ENCODE measurements at places on chromosomes 13 and 19. TPM values are rescaled to one million over a fixed set of nuclear protein-coding genes. Genes with fewer than 3 reads are reported as not detected.
A peak's percentile ranks its signal among the peaks of the same experiment; 100 is the strongest.

DNA sequence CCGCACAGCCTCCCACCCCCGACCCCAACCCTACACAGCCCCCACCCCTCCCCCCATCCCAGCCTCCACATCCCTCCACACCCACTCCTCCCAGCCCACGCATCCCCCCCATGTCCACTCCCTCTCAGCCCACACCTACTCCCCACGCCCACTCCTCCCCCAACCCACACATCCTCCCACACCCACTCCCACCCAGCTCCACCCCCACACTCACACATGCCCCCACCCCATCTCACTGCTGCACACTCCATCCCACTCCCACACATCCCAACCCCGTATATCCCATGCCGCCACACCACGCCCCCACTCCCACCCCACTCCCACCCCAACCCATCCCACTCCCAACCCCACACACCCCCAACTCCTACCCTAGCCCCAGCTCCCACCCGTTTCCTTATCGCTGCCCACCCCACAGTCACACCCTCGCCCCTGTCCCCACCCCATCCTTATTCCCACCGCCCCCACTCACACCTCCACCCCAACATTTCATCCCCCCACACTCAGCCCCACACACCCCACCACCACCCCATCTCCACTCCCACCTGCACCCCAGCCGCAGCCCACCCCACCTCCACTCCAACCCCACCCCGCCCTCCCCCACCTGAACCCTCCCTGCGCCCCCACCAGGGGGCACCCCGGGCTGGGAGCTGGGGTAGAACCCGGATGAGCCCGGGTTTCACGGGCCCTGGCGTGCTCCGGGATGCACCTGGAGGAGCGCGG is 809 bp downstream of the TDRD12 start:
- DNase-seq = no peak

The CGB3 gene
- total RNA-seq = not detected

- DNase-seq = no peak
Measured at GRCh38 chr19:17259118-17259780, 5.3 kb downstream of the USHBP1 start.

DNA sequence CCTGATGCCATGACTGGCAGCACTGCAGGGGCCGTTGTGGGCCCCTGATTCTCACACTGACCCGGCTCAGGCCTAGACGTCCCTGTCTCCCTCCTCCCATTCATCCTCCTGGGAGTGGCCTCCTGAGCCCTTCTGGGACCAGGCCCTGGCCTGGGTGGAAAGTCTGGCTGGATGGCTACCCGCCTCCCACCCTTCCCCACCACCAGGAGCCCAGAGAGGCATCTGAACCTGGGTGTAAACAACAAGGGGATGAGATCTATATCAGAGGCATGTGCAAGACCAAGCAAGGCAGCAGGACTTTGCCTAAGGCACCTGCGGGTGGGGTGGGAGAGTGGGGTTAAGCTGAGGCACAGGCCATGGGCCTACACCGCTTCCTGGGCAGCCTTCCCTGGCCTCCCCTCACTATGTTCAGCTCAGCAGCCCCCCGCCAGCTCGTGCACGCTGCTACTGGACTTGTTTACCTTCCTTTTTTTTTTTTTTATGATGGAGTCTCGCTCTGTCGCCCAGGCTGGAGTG is 22.0 kb upstream of the ASPDH start:
- no peak for DNase-seq

The INAFM1 gene
- total RNA-seq = 9.5 TPM

DNA sequence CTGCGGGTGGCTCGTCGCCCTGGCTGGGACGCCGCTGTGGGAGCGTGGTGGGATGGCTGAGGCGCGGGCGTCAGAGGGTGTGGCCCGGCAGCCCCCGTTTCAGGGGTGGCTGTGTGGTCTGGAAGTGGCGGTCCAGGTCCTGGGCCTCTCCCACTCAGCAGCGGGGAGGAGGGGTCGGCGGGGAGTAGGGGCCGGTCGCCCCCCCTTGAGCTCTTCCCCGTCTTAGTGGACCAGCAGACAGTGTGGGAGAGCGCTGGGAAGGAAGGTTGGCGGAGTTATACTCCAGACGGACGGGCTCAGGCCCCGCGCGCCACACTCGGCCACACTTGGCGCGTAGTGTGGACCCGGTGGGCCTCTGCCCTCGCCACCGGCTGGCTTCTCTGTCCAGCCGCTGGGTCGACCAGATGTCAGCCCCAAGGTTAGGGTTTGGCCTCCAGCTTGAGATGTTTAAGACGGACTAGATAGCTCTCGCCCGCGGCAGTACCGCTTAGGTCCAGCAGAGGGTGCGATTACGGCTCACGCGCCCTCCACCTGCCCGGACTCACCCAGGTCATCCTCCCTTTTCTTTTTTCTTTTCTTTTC is 21.7 kb upstream of the ZNF429 start:
- peak; percentile 78 for DNase-seq

DNA sequence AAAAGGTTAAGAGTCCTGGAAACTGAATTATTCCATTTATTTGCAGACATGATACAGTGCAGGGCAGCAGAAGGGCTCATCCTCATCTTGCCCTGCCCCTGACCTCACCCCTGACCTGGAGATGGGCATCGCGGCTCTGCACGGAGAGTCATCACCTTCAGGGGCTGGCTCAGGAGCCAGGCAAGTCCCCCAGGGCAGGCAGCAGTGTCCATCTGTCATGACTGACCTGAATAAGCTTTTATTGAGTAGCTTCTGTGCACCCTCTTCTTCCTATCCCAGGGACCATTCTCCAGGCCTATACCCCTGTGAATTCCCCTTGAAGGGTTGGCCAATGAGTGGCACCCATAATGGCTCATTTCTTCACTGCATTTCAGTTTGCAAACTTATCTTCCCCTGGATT is 484.2 kb downstream of the ZNF536 start:
- no peak for DNase-seq

GRCh38 chr13:66520511-66521355 is 709.4 kb downstream of the PCDH9 start:
- no peak for DNase-seq

The FPR3 gene
- total RNA-seq = 2.6 TPM

DNA sequence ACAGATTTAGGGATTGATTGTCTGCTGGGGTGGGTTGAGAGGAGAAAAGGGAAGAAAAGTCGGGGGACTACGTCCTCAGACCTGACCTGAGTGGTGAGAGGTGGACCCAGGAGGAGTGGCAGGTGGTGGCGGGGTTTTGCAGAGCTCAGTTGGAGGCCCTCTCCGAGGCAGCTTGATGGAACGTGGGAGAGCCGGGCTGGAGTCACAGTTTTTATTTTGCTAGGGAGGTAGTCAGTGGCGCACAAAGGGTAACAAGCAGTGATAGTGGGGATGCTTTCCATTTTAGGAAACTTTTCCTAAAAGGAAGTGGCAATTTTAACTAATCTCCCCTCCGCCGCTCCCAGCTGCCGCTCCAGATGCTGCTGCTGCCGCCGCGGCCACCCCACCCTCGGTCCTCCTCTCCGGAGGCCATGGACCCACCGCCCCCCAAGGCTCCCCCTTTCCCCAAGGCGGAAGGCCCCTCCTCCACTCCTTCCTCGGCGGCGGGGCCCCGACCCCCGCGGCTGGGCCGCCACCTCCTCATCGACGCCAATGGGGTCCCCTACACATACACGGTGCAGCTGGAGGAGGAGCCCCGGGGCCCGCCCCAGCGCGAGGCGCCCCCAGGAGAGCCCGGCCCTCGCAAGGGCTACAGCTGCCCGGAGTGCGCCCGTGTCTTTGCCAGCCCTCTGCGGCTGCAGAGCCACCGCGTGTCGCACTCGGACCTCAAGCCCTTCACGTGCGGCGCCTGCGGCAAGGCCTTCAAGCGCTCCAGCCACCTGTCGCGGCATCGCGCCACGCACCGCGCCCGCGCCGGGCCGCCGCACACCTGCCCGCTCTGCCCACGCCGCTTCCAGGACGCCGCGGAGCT is 1.1 kb upstream of the ZNF581 start:
- no peak for DNase-seq

DNA sequence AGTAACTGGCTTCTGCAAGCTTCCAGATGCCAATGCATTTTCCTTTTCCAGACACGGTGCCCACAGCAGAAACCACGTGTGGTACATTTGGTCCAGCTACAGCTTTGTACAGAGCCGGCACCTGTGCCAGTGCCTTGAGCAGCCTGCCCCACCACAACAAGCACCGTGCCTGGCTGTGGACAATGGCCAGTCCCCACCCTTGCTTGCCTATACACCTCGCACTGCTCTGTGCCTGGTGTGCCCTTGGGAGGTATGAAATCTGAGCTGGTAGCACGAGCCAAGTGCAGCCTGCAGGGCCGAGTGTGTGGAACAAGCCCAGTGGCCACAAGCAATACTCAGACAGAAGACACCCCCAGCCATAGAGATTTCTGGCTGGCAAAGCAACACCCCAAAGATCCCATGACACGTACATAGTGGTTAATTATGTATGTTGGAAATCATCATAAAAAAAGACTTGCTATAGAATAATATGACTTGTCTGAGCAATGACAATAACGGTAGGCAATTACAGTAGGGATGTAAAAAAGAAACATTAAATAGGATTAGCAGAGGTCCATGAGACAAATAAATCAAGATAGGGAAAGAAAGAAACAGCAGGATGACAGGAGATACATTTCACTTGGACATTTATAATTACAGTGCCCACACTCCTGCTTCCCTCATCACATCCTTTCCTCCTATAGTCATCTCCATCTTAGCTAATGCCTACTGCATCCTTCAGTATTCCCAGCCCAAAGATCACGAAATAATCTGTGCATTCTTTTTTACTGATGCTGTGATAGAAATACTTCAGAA is 1399.5 kb downstream of the PCDH9 start:
- DNase-seq = no peak

DNA sequence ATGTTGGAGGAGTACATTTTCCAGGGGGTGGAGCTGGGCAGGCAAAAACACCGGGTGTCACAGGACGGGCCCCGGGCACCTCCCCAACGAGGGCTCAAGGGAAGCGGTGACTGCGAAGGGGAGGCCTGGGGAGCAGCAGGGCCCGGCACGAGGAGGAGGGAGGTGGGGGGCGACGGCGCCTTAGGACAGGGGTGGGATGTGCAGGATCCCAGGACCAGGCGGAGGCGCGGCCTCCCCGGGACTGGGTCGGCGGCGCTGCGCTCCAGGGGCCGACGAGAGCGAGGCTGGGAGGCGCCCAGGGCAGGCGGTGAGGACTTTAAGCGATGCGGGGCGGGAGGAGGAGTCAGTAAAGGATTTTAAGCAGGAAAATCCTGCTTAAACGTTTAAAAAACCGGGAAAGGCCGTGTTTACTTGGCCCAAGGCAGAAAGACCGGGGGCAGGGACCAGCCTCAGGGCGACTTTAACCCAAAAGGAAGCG is 427 bp downstream of the ZNF160 start:
- peak; percentile 39 for DNase-seq

- DNase-seq = no peak
Measured at GRCh38 chr19:50238043-50238442, 34.6 kb downstream of the MYH14 start.

The TLE6 gene
- 0.21 TPM for total RNA-seq

DNA sequence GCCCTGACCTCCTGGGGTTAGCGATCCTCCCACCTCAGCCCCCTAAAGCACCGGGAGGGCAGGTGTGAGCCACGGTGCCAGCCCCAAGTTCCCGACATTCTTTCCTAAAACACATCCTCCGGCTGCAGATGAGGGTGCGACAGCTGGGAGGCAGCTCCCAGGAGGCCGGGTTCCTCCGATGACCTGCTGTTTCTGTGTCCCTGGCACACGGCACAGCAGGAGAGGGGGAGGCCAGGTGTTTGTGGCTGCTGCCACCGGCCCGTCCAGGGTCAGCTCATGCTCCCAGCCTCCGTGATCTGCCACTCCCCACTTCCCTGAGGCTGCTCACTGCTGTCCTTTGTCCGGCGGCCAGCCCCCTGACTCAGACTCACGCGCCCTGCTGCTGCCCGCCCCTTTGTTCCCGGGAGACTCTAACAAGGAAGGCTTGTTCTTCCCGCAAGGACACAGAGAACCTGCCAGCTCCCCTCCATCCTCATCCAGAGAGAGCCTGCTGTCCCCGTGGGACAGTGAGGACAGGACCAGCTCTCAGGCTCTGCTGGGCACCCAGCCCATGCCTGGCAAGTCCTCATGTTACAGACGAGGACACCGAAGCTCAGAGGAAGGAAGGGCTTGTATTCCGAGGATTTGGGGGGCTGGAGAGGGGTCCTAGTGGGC is 10.6 kb upstream of the MADCAM1 start:
- DNase-seq = no peak

GRCh38 chr13:88066847-88067246 is 395.7 kb downstream of the SLITRK5 start:
- no peak for DNase-seq

The NLRP5 gene
- not detected for total RNA-seq

The ATXN8OS gene
- total RNA-seq = not detected

- DNase-seq = no peak
Measured at GRCh38 chr13:100835695-100836094, 161.1 kb upstream of the TMTC4 start.

The KL gene
- 1.3 TPM for total RNA-seq

GRCh38 chr19:32652894-32653598 is 21.9 kb downstream of the ANKRD27 start:
- peak; percentile 78 for DNase-seq

The LCP1 gene
- 230 TPM for total RNA-seq

DNA sequence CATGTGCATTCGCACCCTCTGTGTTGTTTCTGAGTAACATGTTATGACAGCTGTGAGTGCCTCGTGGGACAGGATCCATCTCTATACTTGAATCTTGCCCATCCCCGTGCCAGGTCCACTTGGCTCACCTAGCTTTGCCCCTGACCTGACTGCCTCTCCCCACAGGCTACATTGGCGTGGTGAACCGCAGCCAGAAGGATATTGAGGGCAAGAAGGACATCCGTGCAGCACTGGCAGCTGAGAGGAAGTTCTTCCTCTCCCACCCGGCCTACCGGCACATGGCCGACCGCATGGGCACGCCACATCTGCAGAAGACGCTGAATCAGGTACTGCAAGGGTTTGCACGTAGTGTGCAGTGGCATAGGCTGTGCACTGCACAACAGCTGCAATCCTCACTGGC is 53.2 kb downstream of the TMED1 start:
- DNase-seq = peak; percentile 86

The ZNF880 gene
- total RNA-seq = 16.6 TPM

DNA sequence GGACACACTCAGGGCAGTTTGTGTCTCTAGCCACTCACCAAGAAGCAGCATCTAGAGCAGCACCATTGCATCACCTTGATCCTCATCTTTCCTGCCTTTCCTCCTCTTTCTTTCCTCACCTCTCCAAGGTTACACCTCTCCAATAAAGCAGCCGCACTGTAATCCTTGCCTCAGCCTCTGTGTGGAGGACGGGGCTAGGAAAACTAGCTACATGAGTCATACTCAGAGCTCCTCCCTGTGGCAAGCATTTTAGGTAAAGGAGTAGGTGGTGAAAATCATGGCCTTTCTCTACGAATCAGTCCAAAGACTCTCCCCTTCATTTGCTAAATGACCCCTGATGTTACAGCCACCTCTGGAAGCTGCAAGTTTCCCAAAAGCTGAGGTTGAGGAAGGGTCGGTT is 108.9 kb downstream of the DNAJC15 start:
- no peak for DNase-seq

GRCh38 chr13:30904043-30904442 is 2.0 kb upstream of the MEDAG start:
- no peak for DNase-seq

The TUBB4A gene
- 1.8 TPM for total RNA-seq

The ZNF772 gene
- 22.1 TPM for total RNA-seq
